AG09319 (cell line): ENCODE measurements at places on chromosomes 16 and 17.

GRCh38 chr16:77647726-77648125 is 74.6 kb upstream of the NUDT7 start:
- no peak for DNase-seq

- DNase-seq, result no peak
Measured at GRCh38 chr16:3051494-3051893, 5.1 kb downstream of the MMP25 start.

- no peak for DNase-seq
Measured at GRCh38 chr16:30063278-30063892, 2.2 kb upstream of the ALDOA start.

DNA sequence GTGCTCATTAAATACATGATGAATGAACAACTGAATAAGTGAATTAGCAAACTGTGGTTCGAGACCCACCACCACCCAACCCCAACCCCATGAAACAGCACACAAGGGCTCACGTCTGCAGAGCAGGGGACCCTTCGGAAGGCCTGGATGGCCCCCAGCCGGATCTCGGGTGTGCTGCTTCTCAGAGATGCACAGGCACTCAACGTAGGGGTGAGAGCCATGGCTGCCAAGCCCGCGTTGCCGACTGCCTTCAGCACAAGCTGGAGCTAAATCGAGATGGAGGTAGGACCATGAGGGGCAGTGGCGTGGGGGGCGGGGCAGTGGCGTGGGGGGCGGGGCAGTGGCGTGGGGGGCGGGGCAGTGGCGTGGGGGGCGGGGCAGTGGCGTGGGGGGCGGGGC is 93.2 kb downstream of the LITAF start:
- DNase-seq, result no peak

DNA sequence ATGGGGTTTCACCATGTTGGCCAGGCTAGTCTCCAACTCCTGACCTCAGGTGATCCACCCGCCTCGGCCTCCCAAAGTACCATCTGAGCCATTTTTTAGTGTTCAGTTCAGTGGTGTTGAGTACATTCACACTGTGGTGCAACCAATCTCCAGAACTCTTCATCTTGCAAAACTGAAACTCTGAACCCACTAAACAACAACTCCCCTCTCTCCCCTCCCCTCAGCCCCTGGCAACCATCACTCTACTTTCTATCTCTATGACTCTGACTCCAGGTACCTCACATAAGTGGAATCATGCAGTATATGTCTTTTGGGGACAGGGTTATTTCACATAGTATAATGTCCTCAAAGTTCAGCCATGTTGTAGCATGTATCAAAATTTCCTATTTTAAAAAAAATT is 18.7 kb upstream of the MAPK3 start:
- no peak for DNase-seq

- DNase-seq, result no peak
Measured at GRCh38 chr17:68446626-68447041, 10.7 kb downstream of the WIPI1 start.

GRCh38 chr17:75225016-75225415 is 19.5 kb downstream of the NUP85 start:
- no peak for DNase-seq

DNA sequence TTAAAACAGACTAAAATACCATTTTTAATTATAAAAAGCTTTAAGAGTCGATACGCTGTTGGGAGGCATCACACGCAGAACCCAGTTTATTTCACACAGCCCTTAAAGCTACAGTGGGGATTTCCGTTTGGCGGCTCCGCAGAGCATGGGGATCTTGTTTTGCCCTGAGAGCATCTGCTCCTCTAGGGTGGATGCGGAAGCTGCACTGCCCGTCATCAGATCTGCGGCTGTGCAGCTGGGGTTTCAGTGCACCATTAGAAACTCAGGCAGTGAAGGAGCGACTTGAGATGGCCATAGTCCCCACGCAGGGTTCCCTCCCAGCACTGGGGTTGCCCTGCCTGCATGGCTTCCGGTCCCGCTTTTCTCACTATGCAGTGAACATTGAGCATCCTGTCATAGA is 62.2 kb upstream of the CHMP6 start:
- no peak for DNase-seq

DNA sequence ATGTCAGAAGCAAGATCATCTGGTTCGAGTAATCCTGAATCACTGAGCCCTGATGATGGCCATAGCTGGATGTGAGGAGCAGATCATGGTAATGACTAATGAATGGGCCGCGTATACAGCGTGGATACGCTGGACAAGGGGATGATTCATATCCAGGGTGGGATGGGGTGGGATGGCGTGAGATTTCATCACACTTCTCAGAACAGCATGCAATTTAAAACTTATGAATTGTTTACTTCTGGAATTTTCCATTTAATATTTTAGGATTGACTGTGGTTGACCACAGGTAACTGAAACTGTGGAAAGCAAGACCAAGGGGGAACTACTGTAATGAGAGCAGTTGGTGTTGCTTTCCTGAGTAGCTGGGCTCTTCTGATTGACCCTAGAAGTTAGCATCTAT is 225.5 kb downstream of the STX8 start:
- DNase-seq, result peak; percentile 87

DNA sequence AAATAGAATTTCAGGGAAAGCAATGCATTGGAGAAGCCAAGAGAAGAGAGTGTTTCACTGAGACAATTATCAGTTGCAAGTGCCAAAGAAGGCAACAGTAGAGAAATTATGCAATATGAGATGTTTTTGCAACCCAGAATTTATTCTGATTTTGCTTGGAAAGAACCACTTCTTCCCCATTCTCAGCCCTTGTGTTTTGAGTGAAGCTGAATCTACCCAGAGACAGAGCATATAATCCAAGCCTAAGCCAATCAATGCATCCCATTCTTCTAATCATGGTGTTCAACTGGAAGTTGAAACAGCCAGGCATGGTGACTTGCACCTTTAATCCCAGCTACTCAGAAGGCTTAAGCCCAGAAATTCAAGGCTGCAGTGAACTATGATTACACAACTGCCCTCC is 6.9 kb upstream of the SCNN1G start:
- no peak for DNase-seq

- DNase-seq, result no peak
Measured at GRCh38 chr17:40448639-40449261, 5.5 kb downstream of the IGFBP4 start.

DNA sequence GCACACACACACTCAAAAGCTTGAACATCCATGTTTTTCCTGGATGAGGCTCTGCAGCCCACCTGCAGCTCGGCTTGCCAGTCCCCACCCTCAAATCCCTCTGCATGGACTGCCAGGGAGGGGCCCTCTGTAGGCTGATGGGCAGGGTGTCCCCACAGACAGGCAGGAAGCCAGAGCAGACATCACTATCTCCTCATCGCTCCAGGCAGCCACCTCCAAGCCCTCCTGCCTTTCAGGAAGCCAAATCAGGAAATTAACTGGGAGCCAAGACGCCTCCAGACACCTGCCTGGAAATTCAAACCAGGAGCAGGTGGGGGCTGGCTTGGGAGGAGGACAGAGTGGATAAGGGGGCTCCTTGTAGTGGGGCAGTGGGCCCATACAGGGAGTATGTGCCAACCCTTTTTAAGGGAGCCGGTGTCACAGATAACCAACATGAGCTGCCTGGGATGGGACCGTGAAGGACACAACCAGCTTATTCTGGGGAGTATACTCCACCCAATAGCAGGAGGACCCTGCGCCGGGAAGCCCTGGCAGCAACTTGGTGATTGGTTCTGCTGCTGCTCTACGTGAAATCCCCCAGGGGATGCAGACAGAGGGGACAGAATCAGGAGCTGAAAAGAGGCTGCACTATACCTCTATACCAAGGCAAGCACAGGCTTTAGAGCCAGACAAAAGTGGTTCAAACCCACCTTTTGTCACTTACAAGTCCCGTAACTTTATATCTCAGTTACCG is 139.1 kb downstream of the CCT6B start:
- no peak for DNase-seq

GRCh38 chr16:64910356-64910755 is 211.5 kb downstream of the CDH11 start:
- peak; percentile 7 for DNase-seq

DNA sequence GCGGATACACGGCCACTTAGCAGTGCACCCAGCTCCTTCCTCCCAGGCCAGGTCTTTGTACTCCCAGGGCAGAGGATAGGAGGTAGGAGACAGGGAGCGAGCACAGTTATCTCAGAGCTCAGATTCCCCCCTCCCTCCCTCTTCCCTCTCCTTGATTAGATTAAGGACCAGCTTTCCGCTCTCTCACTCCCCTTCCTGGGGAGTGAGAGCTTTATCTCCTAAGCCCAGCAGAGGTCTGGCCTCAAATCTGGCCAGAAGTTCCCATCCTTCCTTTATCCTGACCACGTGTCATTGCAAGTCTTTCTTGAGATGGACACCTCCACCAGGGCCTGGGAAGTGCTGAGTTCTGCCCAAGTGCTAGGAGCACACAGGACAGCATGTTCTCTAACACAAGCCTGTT is 5.1 kb downstream of the ARL4D start:
- no peak for DNase-seq

DNA sequence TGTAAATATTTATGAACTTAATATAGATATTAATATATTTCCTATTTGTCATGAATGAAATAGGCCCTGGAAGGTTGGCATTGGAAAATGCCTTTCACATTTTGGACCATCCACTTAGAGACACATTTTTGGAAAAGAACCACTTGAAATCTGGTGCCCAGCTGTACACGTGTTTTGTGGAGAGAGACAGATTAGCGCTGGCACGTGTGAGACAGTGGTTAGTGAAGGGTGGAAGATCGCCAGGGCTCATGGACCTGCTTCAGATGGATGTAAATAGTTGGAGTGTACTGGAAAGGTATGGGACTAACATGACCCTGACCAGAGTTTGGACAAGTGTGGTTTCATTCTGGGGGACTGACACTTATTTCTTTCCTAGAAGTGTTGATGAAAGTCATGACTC is 222.9 kb downstream of the PRKCA start:
- no peak for DNase-seq

- DNase-seq, result no peak
Measured at GRCh38 chr17:80388175-80388574, 26.8 kb upstream of the ENDOV start.

GRCh38 chr17:21172846-21173245 is 41.1 kb downstream of the TMEM11 start:
- DNase-seq, result no peak

DNA sequence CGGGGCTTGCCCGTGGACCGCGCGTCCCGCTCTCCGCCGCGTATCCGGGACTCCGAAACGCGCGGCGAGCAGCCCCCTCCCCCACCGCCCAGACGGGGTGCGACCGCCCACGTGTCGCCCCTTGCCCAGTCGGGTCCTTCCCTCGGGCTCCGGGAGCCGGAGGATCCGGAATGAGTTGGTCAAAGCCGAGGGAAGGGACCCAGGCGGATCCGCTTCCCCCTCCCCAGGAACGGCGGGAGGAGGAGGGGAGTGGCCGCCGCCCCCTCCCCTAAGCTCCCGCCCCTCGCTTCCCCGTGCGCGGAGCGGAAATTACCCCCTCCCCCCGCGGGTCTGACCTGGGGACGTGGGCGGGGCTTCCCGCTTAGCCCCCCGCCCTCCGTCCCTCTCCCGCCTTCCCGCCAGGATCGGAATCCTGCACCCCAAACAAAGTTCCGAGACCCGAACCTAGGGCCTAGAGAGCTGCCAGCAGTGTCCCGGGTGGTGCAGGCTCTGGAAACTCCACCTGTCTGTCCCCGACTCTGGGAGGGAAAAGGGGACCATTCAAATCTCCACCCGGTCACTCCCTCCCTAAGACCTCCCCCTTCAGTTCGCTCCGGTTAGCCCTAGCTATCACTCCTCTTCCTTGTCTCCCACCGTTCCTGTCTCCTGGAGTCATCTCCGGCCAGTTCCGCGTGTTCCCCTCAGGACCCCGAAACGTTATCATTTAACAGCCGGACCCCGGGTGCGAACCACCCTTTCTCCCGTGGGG is 1.0 kb upstream of the IGF2BP1 start:
- DNase-seq, result no peak

DNA sequence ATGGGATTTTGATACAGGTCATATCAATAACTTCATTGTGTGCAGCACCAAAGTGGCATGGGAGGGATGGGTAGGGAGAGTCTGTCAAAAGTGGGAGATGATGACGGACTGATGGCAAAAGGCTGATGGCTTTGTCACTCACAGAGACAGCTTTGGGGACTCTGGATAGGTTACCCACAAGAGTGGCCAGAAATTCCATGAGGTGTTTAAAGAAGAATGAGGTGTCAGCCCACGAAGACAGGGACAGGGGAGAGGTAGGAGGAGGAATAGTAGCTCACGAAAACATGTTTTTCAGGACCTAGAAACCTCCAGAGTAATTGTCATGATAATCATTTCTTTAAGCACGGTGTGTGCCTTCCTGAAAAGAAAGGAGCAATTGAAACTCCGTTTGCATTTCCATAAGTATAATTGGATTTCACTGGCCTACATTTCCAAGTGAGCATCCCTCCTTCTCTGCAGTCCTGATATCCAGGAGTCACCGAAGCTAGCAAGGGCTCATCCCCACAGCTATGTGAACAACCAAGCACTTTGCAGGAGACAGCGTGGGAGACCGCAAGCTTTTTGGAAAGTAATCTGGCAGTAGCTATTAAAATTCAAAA is 60.0 kb downstream of the HSD17B2 start:
- no peak for DNase-seq

DNA sequence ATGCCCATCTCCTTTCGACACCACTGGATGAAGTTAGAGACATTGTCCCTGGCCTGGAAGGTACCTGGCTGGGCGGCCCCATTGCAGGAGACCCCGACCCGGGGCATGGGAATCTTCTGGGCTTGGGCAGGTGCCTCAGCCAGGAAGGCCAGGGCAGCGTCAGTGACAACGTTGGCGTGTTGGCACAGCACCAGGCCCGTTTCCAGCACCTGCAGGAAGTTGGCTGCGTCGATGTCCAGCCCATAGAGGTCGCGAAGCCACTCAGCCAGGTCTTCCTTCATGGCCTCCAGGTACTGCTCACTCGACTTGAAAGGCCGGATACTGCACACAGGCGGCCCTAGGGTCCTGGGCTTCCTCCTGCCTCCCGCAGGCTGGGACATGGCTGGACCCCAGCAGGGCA is 568 bp downstream of the GAS2L2 start:
- DNase-seq, result no peak

DNA sequence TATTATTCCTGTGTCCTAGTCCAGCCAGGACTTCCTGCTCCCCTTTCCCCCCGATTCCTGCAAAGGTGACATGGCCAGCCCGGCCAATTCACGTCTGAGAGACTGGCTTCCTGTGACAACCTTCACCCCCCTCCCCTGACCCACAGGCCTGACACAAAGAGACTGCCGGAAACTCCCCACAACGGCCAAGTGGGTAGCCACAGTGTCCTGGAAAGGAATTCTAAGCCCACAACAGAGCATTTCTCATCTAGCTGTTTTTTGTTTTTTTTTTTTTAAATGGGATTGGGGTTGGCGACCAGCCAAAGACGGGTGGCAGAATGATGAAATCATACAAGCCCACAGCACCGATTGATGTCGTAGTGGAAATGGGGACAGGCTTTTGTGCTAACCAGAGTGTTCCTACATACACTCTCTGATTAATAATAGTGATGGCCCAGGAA is 2.8 kb upstream of the XAF1 start:
- peak; percentile 34 for DNase-seq

DNA sequence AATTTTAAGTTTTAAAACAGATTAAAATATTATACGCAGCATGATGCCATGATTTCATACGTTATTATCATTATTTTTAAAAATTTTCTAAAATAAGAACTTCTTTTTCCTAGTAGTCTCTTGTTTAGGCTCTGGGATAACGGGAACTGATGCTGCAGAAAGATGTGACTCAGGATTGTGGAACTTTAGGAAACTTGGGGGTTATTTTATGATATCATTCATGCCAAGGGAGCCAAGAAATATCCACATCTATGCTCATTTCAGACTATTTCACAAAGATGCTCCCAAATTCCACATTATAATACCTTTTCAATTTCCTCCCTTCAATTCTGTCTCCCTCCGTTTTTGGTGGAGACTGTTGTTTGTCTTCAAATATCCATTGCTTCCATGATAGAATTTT is 236.4 kb downstream of the HS3ST3A1 start:
- DNase-seq, result no peak

GRCh38 chr16:645852-646678 is 3.1 kb upstream of the WDR90 start:
- DNase-seq, result no peak
